ENCODE measurements at places on chromosomes 13 and 19.
A peak's percentile ranks its signal among the peaks of the same experiment; 100 is the strongest.

- DNase-seq, result no peak
These were observed 58.0 kb downstream of the PIBF1 start for GRCh38 chr13:72839831-72840426.

DNA sequence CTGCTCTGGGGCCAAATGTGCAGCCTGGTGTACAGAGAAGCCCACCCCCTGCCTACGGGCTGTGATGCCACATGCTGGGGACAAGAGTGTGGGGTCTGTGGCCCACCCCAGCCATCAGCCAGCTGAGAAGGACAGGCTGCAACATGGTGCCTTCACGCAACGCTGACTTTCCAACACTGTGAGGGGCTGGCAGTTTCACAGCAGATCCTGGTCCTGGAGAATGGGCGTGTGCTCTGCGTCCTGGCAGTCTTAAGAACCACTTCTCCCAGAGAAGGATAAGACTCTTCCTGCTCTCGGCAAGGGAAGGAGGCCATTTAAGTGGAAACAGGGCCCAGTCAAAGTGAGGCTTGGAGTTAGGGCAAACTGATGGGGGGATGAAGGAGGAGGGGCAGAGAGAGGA lies 4.6 kb downstream of the LRRC4B start:
- DNase-seq, result no peak

- no peak for DNase-seq
These were observed 14.7 kb downstream of the C13orf46 start for GRCh38 chr13:113959198-113959597.

DNA sequence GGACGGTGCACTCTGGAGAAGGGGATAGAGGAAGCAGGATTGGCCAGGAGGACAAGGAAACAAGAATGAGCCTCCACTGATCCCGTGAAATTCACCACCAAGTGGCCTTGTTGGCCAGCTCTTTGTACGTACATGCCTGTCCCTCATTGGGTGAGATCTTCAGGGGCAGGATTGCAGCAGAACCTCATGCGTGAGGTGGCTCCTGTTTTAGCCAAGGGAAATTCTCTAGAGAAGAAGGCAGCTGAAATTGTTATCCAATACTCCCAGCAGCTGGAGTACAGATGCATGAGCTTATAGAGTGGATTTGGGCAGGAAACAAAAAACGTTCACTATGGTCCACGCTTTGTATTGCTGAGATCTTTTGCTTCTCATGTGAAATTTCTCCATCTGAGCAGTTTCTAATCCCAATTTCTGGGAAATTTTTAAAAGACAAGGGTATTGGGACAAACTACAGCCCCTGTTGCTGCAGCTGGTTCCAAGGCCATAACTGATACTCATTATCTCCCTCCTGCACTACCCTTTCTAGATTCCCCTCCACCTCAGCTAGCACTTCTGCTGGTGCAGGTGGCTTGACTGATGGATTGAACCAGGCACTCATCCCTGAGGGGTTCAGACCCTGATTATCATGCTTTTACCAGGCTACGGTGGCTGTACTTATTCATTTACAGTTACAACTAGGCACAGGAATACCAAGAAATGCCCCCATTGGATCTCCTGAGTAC lies 3.9 kb upstream of the RNF6 start:
- no peak for DNase-seq

GRCh38 chr19:38223119-38223523 lies 901 bp downstream of the DPF1 start:
- DNase-seq, result no peak

DNA sequence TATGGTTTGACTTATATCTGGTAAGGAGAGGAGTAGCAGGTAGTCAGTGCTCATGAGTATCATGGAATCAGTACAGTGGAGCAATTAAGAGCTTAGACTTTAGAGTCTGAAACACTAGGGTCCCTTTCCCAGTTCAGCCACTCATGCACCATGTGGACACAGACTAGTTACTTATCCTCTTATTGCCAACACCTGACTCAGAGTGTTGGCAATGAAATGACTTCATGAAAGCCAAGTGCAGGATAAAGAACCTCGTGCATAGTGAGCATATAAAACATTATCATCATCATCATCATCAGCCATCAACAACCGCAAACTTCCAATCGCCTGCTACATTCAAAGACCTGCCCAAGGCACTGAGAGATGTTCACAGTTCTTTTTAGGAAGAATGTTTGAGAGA lies 164.2 kb downstream of the FOXO1 start:
- no peak for DNase-seq

DNA sequence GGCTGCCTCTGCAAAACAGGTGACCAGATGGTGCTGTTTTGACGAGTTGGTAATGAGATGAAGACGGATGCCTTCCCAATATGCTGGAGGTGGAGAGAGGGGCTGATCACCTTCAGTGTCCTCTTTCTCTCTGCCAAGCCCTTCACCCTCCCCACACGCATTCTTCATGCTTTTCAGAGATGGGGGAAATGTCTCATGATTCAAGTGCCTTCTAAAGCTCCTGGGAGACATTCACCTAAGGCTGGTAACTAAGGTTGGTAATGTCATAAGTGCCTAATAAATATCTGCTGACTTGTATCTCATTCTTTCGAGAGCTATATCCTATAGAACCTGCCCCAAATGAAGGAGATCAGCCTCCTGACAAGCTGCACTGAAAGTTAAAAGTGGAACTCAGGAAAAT lies 86.2 kb upstream of the MBNL2 start:
- no peak for DNase-seq

GRCh38 chr19:47762151-47762550 lies 16.4 kb upstream of the SELENOW start:
- no peak for DNase-seq

DNA sequence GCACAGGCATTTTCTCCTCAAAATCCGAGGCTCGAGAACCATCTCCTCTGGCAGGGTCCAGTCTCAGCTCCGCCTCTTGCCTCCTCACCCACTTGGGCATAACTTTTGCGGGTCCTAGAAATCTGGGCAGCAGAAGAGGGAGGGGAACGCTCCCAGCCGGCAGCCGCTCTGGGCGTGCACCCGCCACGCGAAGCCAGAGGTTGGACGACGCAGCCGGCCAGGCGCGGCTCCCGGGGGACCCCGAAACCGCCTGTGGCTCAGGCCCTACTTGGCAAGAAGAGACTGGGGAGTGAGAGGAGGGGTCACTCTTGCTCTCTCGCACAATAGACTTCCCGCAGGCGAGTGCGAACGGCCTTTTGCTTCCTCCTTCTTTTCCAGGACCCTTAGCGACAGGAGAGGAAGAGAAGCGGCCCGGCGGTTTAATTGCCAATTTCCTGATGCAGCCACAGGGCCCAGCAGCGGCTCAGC lies 6.0 kb upstream of the SOX1 start:
- DNase-seq, result no peak

- no peak for DNase-seq
These were observed 15.7 kb downstream of the ZNF444 start for GRCh38 chr19:56156768-56157167.

DNA sequence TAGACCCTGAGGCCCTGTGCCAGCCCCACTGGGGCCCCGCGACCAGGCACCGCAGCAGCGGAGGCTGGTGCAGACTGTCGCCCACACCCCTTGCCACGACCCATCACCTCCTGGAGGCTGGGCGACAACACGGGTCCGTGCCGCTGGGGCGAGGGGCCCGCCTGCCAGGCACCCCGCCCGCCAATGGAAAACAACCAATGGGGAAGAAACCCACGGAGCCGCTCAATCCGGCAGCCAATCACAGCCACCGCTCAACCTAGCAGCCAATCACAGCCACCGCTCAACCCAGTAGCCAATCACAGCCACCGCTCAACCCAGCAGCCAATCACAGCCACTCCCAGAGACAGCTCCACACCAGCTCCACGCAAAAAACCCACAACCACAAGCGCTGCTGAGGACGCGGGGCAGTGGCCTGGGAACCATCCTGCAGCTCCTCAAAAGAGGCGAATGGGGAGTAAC lies 29.7 kb downstream of the GPX4 start:
- DNase-seq, result no peak

DNA sequence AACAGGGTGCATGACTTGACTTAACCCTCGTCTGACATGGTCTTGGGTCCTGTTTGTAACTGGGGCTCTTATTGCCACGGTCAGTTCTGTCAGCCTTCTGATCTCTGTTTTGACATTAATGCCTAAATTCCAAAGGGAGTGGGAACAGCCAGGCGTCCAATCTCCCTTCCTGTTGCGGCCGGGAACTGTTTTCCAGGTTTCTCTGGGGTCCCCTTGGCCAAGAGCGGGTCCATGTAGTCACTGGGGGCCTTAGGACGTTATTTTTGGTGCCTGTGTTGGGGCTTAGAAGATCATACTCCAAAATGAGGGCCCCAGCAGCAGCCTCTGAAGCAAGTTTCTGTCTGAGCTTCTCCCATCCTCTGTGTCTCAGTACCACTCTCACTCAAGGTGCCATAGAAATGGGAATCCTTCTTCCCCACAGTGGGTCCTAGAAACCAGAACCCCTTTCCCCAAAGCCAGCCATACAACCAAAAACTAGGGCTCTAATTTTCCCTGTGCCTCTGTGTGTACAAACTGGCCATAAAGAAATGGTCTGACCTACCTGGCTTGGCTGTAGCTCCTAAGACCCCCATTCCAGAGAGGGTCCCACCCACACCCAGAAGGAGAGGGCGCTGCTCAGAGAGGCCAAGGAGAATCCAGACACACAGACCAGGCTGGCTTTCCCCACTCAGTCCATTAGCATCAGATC lies 50.4 kb downstream of the C13orf46 start:
- peak; percentile 76 for DNase-seq

GRCh38 chr19:1864480-1865171 lies 1.2 kb upstream of the KLF16 start:
- no peak for DNase-seq

GRCh38 chr19:29364999-29365398 lies 152.0 kb upstream of the UQCRFS1 start:
- DNase-seq, result no peak

- peak; percentile 58 for DNase-seq
These were observed 605.8 kb downstream of the UQCRFS1 start for GRCh38 chr19:28607066-28607583.

DNA sequence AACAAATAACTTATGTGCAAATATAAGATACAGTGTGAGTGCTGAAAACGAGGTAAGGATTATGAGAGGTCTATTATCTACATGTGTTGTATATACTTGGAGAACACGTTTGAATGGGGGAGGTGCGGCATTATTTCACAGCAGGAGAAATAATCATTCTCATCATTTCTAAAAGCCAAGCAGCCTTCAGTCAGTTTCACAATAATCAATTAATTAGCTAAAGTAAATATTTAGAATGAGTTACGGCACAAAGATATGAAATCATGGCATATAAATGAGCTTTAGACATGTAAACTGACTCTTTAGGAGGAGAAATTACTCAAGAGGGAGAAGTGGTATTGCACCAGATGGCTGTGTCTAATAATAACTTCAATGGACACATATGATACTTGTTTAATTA lies 366.6 kb downstream of the DNAJC15 start:
- DNase-seq, result no peak

- DNase-seq, result no peak
These were observed 6.3 kb upstream of the DOCK9 start for GRCh38 chr13:98984118-98984517.

DNA sequence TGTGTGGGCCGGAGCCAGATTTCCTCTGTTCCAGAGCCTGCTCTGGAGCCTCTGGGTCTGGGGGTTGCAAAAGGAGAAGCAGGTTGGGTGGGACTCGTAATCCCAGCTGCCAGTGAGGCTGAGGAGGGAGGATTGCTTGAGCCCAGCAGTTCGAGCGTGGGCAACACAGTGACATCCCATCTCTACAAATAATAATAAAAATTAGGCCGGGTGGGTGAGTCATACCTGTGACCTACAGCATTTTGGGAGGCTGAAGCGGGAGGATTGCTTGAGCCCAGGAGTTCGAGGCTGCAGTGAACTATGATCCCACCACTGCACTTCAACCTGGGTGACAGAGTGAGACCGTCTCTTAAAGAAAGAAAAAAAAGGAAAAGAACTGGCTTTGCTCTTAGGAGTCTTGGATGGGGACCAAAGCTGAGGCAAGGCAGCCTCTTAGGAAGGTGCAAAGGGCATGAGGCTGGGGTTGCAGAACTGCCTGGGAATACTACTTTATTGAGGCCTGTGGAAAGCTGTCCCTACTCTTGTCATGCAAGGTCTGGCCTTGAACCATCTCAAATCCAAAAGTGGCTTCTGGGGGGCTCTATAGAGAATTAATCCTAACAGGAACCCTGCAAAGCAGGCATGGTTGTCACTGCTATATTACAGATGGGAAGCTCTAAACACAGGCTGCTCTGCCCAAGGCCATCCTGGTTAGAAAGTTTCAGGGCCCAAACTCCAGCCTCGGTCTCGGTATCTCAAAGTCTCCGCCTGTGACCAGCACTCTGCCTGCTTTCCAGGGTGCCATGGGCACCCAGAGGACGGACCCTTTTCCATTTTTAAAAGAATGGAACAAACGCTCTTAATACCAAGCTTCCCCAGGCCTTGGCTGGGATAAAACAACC lies 880 bp upstream of the C19orf12 start:
- no peak for DNase-seq

Data from vagina (tissue), 2 donors.